ENCODE measurements at places on chromosomes 7 and 10.

DNA sequence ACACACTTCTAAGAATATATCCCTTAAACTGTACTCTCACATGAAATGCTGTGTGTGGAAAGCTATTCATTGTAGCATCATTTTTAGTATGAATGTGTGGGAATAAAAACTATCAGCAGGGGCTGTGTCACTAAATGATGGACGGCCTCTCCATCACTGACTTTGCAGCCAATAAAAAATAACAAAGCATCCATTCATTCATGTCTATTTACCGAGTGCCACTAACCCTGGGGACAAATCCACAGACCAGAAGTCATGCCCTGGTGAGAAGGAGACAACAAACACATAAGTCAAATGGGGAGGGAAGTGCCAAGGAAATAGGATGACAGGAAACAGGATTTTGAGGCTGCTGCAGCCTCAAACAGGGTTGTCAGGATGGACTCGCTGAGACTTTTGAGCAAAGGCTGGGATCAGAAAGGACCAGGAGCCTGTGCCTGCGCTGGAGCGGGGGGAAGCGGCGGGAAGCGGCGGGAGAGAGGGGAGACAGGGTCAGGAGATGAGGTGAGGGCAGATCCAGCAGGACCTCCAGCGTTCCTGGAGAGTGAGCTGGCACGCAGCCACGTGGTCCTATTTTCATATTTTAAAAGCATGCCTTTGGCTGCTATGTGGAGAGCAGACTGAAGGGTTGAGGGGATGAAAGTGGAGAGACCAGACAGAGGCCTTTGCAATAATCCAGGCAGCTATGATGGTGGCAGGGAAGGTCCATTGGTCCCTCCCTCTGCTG is 2.2 kb upstream of the NOM1 start:
- DNase-seq, result no peak

DNA sequence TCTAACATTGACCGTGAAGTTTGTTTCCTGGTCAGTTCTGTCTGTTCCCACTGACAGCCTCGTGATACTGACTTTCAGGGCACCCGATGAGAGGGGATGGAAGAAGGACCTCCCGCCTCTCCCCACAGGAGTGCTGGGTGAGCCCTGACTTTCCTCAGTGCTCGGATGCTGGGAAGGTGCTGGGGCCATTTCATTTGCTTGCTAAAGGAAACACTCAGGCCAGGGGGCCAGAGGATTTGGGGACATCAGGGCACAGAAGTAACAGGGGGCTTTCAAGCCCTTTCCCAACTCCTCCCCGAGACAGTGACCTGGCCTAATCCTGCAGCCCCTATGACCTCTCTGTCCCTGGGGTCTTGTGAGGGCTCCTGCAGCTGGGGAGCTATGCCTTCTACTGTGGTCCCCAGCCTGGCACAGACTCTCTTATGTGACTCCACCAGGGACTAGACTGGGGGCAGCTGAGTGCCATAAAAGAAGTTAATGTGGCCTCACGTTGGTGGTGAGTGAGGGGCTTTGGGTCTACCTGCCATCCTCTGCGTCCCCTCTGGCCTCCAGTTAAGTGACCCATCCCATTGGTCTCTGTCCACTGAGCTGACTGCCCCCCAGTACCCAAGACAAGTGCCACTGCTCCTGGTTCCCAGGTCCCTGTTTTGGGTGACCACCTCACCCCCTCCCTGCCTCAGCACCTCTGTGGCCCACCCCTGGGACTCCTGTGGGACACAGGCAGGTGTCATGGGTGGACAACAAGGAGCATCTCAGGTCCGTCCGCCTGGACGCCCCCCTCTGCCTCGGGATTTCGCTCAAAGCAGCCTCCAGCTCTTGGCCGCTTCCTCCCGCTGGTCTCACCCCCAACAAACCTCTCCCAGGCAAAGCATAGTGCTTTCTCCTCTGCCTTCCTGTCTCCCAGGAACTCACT is 33.4 kb upstream of the HSPA12A start:
- DNase-seq, result no peak

- peak; percentile 27 for DNase-seq
Observed at GRCh38 chr10:79137300-79137756, 68.6 kb downstream of the ZMIZ1 start.

GRCh38 chr10:100370714-100371481 is 23.9 kb downstream of the SCD start:
- peak; percentile 39 for DNase-seq

- no peak for DNase-seq
Observed at GRCh38 chr10:121732656-121733445, 134.6 kb upstream of the FGFR2 start.
